ENCODE measurements at places on chromosomes 11 and 22.

GRCh38 chr22:44220727-44221680, 40.3 kb downstream of the PARVG start:
- DNase-seq: no peak

- no peak for DNase-seq
These were observed 27.4 kb upstream of the IPO7 start for GRCh38 chr11:9357041-9357440.

DNA sequence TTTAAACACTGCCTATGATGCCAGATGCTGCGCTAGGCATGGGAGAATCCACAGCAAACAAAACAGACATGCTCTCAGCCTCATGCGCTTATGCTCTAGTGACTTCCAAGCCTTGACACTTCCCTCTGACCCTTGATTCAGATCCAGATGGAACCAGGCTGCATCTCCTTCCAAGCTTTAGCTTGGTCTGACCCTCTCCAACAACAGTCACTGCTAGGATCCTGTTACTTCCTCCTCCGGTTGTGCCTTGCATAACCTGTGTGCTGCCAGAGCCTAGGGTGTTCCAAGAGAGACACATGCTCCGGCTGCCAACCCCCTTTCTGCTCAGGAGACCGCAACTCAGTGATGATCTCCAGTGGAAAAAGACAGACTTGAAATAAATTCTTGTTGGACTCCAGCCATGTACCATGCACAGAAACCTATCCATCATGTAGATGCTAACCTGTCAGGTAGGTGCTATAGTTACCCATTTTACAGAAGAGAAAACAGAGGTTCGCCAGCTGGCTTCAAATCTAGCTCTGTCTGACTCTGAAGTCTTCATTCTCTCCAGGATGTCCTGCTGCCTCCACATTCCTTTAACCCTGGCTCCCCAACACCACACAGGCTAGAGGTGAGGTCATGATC, 136.3 kb upstream of the TEAD1 start:
- DNase-seq: no peak

- no peak for DNase-seq
These were observed 27.7 kb downstream of the LRRC4C start for GRCh38 chr11:41431784-41432183.

DNA sequence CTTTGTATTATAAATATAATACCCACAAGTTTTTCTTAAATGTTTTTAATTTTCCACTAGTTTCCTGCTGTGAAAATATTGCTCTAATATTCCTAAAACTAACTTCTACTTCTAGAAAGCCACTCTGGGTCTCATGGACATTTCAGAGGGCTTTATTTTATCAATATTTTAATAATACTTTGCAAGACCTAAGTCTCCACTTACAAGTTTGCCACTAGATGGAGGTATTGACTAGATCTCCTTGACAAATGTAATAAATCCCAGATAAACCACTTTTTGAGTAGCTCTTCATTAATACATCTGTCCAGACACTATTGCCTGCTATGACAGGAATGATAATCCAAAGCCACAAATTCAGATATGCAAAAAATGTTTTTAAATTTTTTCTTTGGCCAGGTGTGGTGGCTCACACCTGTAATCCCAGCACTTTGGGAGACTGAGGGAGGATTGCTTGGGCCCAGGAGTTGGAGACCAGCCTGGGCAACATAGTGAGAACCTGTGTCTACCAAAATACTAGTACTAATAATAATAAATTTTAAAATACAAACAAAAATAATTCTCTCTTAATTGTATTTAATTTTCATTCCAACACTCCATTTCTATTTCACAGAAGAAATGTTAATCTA, 3.5 kb upstream of the ACAT1 start:
- DNase-seq: no peak

DNA sequence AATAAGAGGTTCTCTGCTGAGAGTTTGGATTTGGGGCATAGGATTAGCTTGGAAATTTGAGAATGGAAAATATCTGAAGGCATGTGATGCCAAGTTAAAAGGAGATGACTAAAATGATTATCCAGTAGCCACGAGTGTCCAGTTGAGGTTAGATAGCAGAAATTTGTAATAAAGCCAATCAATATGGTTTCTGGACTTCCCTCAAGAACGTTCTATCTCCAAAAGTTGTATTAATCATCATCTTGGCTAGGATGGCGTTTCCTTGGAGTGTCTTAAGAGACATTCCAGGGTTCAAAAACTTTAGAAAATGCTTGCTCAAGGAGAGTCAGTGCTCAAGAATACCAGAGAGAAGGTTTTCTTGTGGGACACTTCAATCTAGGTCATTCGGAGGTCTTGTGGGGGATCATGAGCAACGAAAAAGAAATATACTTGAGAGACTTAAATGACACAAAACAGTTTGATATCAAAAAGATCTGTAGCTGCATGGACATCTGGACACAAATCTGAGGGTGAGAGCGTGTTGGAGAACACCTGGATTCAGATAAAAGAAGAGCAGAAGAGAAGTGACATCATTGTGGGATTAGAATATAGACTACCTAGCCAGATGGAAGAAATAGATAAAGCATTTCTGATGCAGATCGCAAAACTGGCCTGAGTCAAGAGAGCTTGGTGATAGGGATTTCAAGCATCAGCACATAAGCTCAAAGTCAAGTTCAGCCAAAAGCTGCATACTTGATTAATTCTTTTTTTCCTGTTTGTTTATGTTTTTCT, 97.7 kb downstream of the ARFGAP2 start:
- DNase-seq: no peak

DNA sequence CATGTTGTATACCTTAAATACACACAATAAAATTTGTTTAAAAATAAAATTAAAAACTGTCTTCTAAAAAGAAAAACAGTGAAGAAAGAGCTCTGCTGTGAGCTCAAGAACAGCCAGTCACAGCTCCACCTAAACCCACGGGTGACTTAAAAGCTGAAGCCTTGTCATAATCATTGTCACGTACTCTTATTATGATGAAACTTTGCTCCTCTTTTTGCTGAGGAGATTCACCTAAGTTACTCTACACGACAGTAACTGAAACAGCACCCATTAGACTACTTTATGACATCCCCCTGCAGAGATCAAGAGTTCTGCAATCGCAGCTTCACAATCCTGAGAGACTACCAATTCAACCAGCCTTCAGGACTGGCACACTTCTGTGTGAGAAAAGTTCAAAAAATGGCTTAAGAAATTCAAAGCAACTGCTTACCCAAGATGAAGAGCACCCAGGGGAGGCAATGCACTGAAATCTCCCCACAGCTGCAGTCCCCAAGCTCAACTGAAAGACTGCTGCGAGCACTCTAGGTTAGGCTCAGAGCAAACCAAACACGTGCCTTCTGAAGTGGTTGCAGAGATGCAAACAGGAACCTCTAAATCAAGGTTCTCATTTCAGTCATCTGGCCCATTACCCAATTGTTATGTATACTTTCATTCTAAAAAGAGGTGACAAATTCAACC, at the start of gene JAML:
Gene JAML (minus strand): TSS at position 501 of the 678 bp plus-strand sequence. CDS start 10,145 bp downstream, outside the sequence.
- DNase-seq: no peak

DNA sequence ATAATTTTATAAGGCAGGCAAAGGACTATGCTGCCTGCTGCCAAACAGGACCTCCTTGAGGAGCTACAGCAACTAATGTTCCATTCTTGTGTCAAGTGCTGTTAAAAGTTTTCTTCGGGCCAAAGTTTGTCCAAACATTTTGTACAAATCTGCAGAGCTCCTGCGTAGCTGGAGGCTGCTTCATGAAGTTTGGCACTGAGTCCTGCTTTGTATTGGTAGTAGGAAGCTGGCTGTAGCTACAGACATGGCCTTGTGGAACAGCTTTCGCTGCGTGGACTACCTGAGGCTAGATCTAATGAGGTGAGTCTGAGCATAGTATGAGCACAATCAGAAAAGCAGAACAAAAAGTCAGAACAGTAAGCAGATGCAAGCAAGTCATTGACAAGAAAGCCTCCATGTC, 528.1 kb downstream of the DLG2 start:
- DNase-seq: no peak

GRCh38 chr22:23536821-23537345, 43.2 kb downstream of the IGLL1 start:
- DNase-seq: no peak

- DNase-seq: no peak
These were observed 42.4 kb downstream of the AMPD3 start for GRCh38 chr11:10497371-10498021.

DNA sequence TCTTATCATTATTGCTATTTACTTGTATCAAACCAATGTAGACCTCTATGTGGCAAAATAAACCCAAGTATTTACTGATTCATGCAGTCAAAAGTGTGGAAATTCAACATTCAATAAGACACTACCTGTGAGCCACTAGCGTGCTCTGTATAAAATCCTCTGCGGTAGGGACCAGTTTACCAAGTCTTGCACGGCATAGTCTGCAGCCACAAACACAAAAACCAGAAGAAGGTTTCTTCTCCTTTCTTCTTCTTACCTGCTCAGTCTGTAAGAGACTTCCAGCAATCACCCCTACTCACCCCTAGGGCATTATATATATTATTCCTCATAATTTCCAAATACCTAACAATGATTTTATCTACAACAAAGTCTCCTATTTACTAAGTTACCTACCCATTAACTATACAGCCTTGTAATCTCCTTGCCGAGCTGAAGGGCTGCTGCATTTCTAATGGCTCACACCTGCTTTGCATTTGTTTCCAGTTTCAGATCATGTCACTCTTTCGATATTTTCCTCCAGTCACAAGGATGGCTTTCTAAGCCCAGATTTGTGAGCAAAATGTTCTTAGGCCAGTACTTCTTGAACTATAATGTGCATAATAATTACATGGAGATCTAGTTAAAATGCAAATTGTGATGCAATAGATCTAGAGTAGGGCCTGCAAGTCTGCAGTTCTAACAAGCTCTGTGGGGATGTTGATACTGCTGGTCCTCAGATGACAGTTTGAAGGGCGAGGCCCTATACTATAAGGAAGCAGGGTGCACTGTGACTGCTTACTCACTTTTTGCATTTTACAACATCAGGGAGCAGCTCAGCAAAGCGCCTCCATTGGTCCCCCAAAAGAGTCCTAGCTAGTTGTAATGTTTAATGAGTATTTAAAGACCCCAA, 191.9 kb upstream of the DDI1 start:
- no peak for DNase-seq

DNA sequence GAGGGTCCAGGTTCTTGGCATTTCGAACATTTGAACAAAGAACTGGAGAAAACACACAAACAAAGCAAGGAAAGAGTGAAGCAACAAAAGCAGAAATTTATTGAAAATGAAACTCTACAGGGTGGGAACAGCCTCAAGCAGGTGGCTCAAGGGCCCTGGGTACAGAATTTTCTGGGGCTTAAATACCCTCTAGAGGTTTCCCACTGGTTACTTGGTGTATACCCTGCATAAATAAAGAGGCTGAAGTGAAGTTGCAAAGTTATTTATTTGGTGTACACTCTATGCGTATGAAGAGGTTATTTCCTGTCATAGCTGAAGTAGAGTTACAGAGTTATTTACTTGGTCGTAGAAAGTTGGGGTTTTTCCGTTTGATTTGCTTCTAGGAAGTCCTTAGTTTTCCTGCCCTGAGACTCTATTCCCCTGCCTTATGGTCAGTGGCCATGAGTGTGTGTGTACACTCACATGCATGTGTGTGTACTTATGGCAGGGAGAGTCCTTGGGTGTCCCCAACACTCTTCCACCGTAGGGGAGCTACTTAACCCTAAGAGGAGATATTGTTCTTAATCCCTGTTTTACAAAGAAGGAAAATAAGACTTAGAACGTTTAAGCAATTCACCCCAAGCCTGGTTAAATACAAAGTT, 5.6 kb upstream of the SMCO4 start:
- DNase-seq: no peak

GRCh38 chr22:44025171-44026065, 1.3 kb downstream of the PARVB start:
- no peak for DNase-seq

GRCh38 chr22:49810363-49811019, 17.2 kb downstream of the BRD1 start:
- DNase-seq: peak; percentile 20

DNA sequence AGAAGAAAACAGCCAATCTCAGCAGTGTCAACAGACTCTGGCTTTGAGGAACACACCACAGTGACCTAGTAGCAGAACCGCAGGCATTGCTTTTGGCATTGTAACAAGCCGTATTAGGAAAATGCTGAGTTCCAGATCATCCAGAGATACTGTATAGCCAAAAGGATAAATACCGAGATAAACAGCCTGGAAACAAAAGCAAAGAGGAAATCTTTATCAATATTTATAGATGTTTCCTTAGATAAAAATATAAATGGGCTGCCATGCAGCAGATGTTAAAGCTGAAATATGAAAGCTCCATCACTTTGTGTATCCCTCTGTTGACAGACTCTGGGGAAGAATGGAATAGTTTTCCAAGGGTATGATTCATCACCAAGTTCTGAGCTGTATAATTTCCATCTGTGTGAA, 98.9 kb upstream of the TP53AIP1 start:
- no peak for DNase-seq

- no peak for DNase-seq
These were observed 19.2 kb downstream of the RASSF10 start for GRCh38 chr11:13028322-13028721.

DNA sequence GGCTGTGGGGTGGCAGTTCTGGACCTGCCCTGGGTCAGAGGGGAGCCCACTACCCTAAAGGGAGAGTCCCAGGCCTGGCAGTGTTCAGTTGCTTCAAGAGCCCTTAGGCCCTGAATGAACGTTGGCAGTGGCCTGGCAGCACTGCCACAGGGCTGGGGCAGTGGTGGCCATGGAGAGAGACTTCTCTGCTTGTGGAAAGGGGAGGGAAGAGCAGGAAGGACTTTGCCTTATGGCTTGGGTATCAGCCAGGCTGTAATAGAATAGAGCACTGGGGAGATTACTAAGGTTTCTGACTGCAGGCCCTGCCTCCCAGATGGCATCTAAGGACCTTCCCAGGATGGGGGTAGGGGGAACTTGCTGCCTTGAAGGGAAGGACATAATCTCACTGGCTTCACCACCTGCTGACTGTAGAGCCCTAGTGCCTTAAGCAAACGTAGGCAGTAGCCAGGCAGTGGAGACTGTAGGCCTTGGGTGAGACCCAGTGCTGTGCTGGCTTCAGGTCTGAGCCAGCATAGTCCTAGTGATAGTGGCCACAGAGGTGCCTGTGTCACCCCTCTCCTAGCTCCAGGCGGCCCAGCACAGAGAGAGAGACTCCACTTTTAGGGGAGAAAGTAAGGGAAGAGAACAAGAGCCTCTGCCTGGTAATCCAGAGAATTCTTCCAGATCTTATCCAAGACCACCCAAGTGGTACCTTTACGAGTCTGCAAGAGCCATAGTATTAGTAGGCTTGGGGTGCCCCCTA, 27.6 kb downstream of the PLA2G6 start:
- no peak for DNase-seq

- DNase-seq: no peak
These were observed 9.8 kb downstream of the RAB30 start for GRCh38 chr11:83061883-83062282.

DNA sequence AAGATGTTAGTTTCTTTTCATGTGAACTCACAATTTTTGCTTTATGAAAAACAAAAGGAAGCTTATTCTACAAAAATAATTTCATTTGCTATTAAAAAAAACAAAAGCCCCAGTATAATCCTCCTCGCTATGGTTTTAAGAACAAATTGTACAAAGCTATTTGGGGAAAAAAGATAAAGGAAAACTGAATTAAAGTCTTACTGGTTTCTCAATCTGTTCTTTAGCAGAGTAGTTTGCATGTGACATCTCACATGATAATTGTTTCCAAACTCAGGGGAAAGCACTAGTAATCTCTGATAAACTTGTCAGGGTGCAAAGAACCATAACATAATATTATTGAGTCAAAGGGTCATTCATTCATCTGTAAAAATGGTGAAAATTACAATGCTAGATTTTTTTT, 2.9 kb upstream of the DDI1 start:
- no peak for DNase-seq
